Sciatic nerve (tissue), 2 donors: ENCODE measurements at places on chromosomes 16 and 17. TPM values are rescaled to one million over a fixed set of nuclear protein-coding genes. Genes with fewer than 3 reads are reported as not detected.

GRCh38 chr16:27228045-27228444, 24.7 kb downstream of the KDM8 start:
- no peak for DNase-seq

DNA sequence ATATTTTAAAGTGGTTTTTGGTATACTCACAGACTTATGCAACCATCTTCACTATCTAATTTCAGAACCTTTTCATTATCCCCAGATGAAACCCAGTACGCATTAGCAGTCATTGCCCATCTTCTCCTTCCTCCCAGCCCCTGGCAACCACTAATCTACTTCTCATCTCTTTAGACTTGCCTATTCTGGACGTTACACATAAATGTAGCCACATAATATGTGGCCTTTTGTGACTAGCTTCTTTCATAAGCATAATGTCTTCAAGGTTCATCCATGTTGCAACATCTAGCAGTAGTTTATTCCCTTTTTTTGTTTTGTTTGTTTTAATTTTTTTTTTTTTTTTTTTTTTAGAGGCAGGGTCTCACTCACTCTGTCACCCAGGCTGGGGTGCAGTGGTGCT, 28.5 kb upstream of the C17orf107 start:
- no peak for DNase-seq

DNA sequence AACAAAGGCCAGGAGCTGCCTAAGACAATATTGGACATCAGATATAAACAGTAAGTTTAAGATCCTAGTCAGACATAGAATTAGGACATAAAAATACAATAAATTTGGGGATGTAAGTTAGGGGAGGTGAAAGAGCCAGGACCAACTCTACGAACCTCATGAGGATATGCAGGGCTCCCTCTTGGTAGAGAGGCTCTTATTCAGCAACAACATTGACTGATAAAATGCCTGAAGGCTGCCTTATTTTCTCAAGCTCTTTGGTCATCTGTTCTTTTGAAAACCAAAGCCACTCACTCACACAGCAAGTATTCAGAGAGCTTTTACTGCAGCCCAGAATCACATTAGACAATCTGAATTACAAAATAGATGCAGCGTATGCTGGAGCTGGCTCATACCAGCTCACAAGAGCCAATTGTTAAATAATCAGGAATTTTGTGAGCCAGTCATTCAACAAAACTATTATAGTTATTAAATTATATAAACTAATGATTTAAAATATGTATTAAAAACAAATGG, 108.6 kb upstream of the CLEC3A start:
- no peak for DNase-seq

DNA sequence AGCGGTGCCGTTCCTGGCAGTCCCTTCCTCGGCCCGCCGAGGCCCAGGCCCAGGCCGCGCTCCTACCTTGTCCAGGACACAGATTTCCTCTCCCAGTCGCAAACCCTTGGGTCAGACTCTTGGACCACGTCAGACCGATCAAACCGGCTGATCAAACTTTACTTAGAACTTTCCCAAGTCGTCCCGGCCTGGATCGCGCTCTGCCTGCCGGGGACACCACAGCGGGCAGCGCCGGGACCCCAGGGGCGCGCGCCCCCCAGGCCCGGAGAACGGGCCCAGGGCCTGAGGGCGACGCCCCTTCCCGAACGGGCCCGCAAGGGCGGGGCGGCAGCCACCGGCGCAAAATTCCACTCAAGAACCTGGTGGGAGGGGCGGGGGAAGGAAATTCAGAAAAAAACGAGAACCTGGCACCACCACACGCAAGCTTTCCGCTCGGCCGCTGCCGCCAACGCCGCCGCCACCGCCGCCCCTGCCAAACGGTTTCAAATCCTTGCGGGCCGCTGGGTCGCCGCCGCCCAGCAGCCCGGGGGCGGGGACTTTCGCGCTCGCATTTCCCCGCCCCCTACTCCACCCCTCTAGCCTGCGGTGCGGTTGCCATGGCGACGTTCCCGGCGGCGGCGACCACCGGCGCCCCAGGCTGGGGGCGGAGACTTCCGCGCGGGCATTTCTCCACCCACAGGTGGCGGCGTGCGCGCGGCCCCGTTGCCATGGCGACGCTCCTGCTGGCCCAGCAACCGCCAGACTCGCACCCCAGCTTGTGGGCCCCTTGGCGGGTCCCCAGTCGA, at the start of gene CEP112:
Gene CEP112, minus strand, starts transcription at position 541 of the 785 bp plus-strand sequence.
- DNase-seq = peak; percentile 88

GRCh38 chr17:43832168-43832975, 574 bp downstream of the MPP3 start:
- DNase-seq = peak; percentile 70

GRCh38 chr17:82603981-82604448, 44.2 kb downstream of the WDR45B start:
- peak; percentile 77 for DNase-seq

- no peak for DNase-seq
Observed at GRCh38 chr16:58882292-58882691, 148.2 kb upstream of the GOT2 start.

DNA sequence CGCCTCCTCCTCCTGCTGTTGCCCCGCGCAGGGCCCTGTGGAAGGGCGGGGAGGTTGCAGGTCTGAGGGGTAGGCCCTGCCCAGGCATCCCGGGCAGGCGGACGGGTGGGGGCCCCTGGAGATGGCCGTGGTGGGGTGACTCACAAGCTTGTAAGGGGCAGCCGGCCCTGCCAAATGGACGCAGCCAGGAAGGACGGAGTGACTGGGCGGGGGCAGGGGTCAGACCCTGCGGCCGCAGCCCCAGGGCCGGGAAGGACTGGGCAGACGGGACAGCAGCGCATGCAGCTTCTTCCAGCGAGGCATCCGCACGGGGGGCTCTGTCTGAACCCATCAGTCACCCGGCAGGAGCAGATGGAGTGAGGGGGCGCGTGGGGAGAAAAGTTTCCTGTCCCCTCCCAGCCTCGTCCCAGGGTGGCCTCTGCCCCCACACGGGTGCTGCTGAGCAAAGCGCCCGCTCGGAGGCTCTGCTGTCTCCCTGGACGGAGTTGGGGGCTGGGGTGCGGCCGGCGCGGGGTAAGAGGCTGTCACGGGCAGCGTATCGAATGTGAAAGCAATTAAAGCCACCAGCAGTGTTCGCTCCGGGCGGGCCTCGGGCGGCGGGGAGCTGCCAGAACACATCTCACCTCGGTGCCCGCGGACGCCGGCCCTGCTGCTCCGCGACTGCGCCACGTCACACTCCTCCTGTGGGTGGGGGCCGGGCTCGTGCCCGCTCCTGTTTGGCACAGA, 5.4 kb upstream of the PRR35 start:
- DNase-seq = no peak

- DNase-seq = no peak
Observed at GRCh38 chr17:488993-489757, 136.6 kb upstream of the RPH3AL start.

DNA sequence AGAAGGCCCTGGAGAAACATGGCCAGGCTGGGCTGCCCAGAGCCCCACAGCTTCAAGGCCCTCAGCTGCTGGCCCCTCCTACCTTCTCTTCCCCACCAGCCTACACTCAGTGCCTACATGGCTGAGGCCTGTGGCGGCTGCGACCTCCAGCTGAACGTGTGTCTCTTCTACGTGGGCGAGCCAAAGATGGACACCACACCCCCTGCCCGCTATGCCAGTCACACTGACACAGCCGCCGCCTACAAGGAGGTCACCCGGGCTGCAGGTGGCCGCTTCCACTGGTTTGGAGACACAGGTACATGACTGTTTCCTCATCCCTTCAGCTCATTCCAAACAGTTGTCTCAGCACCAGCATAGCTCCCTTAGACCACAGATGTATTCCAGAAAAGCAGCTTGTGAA, 29.5 kb upstream of the SDR42E2 start:
- no peak for DNase-seq

DNA sequence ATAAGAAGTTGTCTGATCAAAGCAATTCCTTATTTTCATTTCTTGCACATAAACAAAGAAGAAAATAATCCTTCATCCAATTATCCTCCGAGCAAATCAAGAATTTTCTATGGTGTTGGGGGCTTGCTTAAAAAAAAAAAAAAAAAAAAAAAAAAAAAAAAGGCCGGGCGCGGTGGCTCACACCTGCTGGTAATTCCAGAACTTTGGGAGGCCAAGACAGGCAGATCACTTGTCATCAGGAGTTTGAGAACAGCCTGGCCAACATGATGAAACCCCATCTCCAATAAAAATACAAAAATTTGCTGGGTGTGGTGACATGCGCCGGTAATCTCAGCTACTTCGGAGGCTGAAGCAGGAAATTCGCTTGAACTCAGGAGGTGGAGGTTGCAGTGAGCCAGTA, 19.3 kb downstream of the CNP start:
- no peak for DNase-seq

DNA sequence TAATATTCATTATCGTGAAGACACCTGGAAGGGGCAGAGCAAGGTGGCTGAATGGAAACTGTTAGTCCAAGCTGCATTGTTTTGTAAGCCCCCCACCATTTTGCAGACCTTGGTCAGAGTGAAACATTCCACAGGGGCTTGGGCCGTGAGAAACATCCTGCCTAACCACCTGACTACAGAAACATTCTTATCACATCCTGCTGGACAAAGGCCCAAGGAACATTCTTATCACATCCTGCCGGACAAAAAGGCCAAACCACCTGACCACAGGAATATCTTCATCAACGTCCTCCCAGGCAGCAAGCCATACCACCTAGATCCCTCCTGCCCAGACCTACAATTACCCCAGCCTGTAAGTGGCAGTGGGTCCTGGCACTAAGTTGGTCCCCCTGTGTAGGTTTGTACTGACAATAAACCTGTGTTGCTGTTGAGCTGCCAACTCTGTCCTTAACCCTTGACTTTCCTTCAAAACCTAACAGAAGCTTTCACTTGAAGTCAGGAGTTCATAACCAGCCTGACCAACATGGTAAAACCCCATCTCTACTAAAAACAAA, 19.6 kb downstream of the ATF7IP2 start:
- DNase-seq = no peak

DNA sequence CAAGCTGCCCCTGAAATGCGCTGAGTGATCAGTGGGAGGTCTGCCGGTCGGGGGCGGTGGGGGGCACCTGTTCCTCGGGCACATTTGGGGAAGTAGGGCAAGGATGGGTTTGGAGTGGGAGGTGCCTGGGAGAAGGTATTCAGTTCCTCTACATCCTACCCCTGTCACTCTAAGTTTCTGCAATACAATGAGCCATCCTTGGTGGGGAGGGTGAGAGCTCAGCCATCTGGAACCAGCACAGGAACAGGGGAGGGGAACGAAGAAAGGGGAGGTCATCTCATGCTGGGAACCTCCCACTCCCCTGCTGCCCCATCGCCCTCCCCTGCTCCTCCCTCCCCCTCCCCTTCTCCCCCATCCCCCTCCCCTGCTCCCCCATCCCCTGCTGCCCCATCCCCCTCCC, 4.2 kb downstream of the DPH1 start:
- DNase-seq = no peak

DNA sequence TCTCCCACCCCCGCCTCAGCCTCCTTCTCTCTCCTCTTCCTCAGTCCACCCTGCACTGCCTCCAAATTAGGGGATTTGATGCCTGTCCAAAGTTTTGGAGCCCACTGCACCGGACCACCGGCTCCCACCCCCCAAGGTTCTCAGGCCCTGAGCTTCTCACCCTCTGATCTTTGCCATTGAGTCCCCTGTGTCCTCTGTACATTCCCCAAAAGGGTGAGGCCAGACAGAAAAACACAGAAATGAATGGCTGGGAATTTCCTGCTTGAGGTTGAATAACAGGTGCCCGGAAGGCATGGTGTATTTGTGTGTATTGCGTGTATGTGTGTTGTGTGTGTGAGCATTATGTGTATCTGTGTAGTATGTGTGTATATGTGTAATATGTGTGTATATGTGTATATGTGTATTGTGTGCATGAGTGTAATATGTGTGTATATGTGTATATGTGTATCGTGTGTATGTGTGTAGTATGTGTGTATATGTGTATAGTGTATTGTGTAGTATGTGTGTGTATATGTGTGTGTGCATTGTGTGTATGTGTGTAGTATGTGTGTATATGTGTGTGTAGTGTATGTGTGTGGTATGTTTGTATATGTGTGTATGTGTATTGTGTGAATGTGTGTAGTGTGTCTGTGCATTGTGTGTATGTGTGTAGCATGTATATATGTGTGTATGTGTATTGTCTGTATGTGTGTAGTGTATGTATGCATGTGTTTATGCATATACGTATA, 16.0 kb upstream of the CCL17 start:
- no peak for DNase-seq

- no peak for DNase-seq
Observed at GRCh38 chr16:28591355-28591754, 5.5 kb downstream of the SULT1A2 start.

DNA sequence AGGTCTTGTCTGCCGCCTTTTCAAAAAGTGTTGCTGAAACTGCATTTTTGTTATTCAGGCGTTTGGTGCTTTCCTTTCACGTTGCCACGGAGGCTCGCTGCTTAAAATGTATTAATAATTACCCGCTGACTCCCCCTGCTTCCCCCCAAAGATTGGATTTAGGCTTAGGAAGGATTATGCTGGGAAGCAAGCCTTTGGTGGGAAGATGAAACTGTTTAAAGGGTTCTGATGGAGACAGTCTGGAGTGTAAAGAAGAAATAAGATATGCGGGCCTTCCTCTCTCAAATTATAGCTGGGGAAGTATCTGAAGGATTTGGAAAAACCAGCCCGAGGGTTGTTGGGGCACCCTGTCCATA, 1.1 kb downstream of the KSR1 start:
- DNase-seq = no peak

DNA sequence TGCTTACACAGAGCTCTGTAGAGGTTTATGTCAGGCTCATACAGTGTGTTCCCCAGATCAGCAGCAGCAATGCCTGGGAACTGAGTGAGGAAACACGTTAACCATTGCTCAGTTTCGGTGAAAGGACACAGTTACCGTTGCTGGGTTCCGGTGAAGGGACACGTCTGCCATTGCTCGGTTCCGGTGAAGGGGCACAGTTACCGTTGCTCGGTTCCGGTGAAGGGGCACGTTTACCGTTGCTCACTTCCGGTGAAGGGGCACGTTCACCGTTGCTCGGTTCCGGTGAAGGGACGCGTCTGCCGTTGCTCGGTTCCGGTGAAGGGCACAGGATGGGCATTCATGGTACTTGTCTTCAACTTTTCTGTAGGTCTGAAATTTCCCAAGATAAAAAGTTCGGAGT, 81.7 kb downstream of the MRM3 start:
- no peak for DNase-seq

GRCh38 chr17:17207998-17208397, 1.9 kb upstream of the PLD6 start:
- DNase-seq = no peak

GRCh38 chr17:29107933-29108822, 65.2 kb downstream of the PIPOX start:
- no peak for DNase-seq

Gene ERN1
- 22.2 TPM for total RNA-seq

Gene HS3ST6
- total RNA-seq = not detected

Gene AURKB
- 48.5 TPM for total RNA-seq

Gene NEUROD2
- not detected for total RNA-seq

Gene LGALS9
- 41.8 TPM for total RNA-seq

Gene RND2
- total RNA-seq = 3.4 TPM
